ENCODE measurements at places on chromosomes 2 and 18.

DNA sequence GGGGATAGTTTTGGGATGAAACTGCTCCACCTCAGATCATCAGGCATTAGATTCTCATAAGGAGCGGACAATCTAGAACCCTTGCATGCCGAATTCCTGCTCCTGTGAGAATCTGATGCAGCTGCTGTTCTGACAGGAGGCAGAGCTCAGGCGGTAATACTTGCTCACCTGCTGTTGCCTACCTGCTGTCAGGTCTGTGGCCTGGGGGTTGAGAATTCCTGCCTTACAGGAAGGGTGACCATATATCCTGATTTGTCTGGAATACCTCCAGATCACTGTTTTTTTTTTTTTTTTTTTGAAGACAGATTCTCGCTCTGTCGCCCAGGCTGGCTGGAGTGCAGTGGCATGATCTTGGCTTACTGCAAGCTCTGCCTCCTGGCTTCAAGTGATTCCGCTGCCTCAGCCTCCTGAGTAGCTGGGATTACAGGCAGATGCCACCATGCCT lies 21.7 kb downstream of the ACSL3 start:
- DNase-seq, result no peak

DNA sequence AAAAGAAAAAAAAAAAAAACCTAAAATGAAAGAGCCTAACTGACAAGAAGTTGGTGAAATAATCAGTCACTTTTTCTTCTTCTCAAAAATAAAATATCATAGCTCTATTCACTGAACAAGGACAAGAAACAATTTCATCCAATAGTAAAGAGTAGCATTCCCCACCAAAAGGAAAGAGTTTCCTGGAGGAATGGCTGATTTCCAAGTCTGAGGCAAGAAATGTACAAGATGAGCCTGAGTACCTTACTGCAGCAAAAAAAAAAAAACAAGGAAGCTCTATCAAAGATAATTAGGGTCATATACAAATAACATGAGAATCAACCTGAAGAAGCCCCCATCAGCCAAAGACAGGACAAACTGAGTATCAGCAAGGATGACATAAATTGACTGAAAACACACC lies 11.5 kb downstream of the ROCK1 start:
- no peak for DNase-seq

GRCh38 chr2:233000886-233001750 lies 11.9 kb downstream of the NGEF start:
- no peak for DNase-seq

DNA sequence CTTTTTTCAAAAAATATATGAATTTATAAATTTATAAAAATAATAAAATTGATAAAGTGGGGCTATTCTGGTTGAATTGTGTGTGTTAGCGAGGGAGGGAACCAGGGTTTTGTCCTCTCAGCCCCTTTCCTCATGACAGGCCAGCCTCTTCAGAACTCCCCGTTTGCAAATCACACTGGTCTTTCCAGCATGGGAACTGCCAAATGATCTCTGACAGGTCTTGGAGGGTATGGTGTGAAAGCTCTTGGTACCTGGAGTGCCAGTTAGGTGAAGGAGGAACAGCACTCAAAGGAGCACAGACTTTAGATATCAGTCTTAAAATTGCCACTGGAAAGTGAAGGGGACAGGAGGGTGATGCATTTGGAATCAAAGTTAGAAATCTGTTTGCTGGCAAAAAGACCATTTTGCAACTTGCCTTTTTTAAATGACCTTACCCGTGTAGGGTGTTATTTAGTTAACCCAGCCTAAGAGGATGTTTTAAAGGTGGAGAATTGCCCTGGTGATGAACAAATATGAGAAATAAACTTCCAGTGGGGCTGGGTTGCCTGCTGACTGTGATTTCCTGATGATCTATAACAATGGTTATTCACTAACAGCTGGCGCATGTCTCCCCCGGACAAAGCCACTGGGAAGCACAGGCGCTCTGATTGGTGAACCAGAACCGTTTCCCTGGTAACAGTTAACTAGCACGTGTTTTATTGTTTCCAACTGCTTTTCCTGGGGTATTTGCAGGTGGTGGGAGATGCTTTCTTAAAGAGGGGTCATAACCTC lies 85.3 kb upstream of the EFEMP1 start:
- DNase-seq, result peak; percentile 68

- DNase-seq, result no peak
Measured at GRCh38 chr2:1808981-1809422, 64.7 kb upstream of the PXDN start.
